ENCODE measurements at places on chromosomes 16 and 17. TPM values are rescaled to one million over a fixed set of nuclear protein-coding genes. Genes with fewer than 3 reads are reported as not detected.

DNA sequence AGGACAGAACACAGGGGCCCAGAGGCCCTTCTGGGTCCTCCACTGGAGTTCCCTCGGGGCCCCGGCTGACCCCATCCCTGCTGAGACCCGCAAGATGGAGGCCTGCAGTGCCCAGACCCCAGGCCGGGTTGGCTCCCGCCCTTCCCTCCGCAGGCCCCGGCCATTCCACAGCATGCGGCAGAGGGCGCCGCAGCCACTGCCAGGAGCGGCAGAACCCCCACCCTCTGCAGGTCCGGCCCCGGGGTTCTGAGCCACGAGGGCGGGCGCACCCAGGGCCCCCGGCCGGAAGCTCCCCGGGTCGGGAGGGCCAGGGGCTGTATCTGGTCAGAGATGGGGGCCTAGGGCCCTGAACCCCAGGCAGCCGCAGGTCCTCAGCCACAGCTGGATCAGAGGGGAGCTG lies 2.4 kb upstream of the PERCC1 start:
- H3K27ac ChIP-seq, result no peak overlapping the region
- no peak overlapping the region for H3K4me3 ChIP-seq
- H3K36me3 ChIP-seq, result no peaks in the 10 kb centered on the region
- no peaks in the 10 kb centered on the region for H3K4me1 ChIP-seq
- H3K27me3 ChIP-seq, result no peaks in the 10 kb centered on the region

DNA sequence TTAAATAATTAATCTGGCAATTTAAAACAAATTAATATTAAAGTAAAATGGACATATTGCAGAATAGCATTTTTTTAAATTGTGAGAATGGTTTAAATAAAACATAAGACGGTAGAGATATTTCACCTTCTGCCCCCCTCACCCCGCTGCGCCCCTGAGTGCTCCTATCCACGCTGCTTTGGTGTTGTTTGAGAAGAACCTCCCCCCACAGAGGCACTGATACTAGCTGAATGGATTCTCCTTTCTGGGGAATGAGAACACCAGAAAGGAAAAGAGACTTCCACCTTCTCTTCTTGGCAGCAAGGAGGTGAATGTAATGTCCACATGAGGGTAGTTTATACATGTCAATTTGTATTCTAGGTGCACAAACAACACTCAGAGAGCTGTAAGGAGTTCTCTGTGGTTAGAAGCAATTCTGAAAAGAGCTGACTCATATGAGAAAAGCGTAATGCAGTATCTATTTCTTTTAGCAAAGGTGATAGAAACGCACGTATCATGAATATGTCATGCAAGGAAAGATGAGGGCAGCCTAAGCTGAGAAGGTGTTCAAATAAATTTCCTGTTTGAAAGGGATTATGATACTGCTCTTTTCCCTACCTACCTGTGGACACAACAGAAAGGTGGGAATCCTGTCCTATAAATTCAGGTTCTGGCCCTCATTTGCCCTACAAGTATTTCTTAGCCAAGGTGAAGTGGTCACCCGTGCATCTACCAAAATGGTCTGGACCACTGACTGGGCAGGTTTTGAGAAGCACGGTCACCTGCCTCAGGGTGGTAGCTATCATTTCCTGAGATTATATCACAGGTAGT lies 126.9 kb downstream of the PARN start:
- H3K27me3 ChIP-seq, result no peaks in the 10 kb centered on the region
- H3K27ac ChIP-seq, result no peak overlapping the region
- peak; percentile 42 for DNase-seq
- H3K4me3 ChIP-seq, result no peak overlapping the region
- H3K4me1 ChIP-seq, result peaks cover 19% of the 10 kb centered on the region
- no peaks in the 10 kb centered on the region for H3K36me3 ChIP-seq

GRCh38 chr16:67936880-67937605 lies 393 bp upstream of the PSMB10 start:
- no peaks in the 10 kb centered on the region for H3K27me3 ChIP-seq
- H3K4me1 ChIP-seq, result peaks cover 14% of the 10 kb centered on the region
- no peak for DNase-seq

DNA sequence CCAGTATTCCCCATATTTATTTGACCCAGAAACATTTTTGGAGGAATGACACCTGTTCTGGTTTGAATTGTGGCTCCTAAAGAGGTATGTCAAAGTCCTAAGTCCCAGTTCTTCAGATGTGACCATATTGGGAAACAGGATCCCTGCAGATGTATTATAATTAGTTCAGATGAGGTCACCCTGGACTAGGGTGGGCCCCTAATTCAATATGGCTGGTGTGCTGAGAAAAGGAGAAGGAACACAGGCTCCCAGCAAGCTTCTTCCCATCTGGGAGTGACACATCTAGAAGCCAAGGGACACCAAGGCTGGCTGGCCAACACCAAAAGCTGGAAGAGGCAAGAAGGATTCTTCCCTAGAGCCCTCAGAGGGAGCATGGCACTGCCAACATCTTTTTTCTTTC lies 3.8 kb upstream of the GCSH start:
- H3K4me1 ChIP-seq, result no peaks in the 10 kb centered on the region
- no peak overlapping the region for H3K4me3 ChIP-seq
- DNase-seq, result no peak
- no peaks in the 10 kb centered on the region for H3K27me3 ChIP-seq
- no peak overlapping the region for H3K27ac ChIP-seq

GFAP gene
- 1.3 TPM for total RNA-seq

PRDM7 gene
- not detected for total RNA-seq

TERF2IP gene
- 46.0 TPM for total RNA-seq

ZNF205 gene
- total RNA-seq, result 16.4 TPM

Measured in fibroblast of lung (primary cell).